ENCODE measurements at places on chromosomes 5 and 9.

DNA sequence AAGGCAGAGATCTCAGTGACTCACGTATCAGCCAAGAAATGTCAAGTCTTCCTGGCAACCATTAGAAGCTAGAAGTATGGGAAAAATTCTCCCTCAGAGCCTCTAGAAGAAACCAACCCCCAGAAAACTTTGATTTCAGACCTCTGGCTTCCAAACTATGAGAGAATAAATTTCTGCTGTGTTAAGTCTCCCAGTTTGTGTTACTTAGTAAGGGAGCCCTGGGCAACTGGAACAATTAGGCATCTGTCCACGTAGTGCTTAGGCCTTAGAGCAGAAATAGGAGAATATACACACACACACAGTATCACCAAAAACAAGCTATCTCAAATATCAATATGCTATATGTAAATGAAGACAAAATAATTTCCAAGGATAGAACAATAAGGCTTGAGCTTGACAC lies 894.8 kb upstream of the CDH10 start:
- no peak for DNase-seq

- DNase-seq, result peak; percentile 13
These were observed 284.2 kb downstream of the SMARCA2 start for GRCh38 chr9:2299156-2299842.

DNA sequence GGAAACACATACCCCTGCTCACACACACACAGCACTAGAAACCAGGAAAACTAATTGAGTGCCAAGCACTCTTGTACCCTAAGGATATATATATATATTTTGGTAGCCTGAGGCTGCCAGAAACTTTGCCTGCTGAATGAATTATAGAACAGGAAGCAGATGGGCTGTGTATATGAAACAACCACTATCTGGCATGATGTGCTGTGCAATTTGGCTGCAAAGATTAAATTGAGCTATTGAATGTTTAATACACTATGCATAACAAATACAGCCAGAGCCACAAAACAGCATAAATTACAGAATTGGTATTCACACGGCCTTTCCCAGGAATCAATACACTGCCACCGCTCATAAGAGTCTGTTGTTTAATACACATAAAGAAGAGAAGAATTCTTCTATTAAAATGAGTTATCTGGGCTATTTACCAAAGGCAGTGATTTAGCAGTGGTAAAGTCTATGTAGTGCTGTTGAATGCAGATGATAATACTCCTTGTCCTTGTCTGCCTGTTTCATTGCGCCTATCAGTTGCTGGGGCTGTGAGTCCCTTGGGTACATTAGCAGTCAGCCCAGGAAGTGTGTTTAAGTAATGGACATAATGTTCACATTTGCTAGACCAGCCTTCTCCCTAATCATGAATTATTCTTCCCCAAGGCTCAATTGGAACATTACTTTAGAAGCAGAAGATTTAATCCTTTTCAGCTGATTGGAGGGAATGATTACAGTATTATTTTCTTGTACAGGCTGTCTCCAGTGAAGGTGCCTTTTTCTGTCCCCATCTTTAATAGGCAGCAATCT lies 294.3 kb downstream of the TLE1 start:
- DNase-seq, result no peak

DNA sequence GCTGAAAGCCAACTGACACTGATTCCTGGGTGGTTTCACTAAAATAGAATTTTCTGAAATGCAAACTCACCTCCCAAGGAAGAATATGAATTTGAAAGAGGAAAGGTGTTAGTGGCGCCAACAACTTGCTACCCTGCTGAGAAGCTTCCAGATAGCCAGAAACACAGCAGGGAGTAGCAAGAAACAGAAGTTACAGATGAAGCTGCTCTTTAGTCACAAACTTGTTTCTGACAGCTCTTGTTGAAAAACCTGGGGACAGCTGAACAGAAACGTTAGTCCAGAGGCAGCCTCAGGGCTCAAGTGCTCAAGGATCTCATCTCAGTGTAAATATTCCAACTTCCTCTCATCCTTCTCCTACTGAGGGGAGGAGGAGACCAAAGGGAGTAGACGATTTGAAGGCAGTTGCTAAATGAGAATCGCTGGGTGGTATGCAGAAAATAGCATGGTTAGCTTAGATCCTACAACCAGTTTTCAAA lies 184.1 kb downstream of the PDE4D start:
- DNase-seq, result peak; percentile 11

- no peak for DNase-seq
These were observed 81.7 kb downstream of the ZNF354C start for GRCh38 chr5:179141867-179142266.
